T-helper 2 cell (primary cell): ENCODE measurements at places on chromosomes 16 and 17.

DNA sequence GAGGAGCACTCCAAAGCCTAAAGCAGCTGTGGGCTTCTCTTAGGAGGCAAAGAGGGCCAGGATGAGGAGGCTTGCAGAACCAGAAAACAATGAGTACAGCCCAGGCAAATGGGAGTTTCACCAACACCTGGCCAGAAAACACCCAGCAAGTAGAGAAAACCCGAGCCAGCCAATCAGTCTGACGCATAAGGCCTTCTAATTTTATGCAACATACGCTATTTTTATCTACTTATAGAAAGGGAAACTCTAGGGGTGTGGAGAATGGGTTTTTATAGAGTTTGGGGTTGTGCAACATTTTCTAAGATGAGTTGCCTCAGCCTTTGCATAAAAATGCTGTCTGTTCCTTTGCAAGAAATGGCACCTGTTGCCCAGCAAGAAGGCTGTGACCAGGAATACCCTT lies 529.0 kb upstream of the CDH5 start:
- DNase-seq, result no peak

DNA sequence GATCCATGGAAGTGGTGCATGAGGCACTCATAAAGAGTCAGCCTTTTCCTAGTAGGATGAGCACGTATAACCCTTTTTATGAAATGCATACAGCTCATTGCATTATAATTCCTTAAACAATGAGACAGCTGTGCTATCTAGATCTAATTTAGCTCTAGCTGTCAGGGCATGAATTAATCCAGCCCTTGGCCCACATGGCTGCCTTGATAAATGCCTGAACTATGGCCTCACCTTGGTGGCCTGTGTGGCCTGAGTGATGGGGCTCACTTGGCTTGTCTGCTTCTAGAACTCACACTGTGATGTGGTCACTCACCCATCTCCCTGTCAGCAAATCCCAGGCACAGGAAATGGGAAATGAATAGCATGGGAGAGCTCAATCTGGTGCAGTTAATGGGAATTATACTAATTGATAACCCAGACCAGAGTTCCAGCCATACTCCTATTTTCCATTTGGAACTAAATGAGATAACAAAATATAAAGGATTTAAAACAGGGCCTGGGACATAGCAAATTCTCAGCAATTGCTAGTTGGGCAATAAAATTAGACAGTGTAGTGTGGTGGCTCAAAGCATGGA lies 153.6 kb downstream of the HS3ST2 start:
- DNase-seq, result no peak

DNA sequence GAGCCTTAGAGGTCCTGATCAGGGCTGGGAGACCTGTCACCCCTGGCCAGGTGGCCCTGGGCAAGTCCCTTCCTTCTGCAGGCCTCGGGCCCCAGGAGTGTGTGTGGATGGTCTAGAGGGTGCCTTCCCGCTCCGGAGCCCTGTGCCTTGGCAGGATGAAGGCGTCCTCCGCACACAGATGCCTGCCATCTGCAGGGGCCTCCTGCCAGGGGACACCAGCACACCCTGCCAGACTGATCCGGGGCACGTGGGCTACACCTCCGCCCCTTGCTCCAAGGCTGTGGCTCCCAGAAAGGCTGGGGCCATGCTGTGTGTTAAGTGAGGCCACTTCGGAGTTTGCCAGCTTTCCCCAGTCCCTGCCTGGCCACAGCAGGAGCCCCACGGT lies 30.7 kb downstream of the NPTX1 start:
- DNase-seq, result no peak

DNA sequence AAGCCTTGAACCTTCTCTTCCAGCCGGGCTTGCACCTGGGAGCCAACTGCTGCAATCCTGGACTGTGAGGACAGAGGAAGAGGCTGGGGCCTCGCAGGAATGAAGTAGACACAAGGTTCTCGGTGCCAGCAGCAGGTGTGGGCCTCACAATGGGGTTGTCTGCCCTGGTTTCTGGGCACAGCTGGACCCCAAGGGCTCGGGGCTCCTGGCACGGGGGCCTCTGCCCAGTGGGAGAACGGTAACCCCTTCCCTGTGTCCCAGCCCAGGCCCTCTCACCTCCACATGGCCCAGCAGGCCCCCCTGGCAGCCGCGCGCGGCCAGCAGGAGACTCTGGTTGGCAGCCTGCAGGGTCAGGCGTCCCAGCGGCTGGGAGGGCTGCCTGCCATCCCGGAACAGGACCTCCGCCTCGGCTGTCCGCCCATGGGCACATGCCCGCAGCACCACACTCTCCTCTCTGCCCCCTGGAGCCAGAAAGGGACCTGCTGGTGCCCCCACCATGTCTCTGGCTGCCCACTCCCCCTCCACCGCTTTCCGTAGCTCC lies 46.9 kb downstream of the RMI2 start:
- DNase-seq, result no peak

- no peak for DNase-seq
These were observed 52.5 kb upstream of the WSB1 start for GRCh38 chr17:27241346-27241946.

DNA sequence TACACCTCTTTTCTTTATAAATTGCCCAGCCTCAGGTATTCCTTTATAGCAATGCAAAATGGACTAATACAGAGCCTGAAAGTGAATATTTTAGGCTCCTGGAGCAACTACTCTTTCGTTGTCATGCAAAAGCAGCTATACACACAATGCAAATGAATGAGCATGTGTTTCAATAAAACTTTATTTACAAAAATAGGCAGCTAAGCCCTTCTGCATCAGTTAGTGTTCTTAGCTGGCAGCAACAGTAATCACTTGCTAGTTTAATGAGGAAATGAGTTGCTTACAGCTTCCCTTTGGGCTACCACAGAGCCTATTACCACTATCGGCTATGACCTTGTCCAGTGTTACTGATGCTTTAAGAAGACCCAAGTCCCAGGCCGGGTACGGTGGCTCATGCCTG lies 402.9 kb downstream of the XYLT1 start:
- DNase-seq, result no peak

GRCh38 chr17:79557276-79558090 lies 53.4 kb downstream of the RBFOX3 start:
- DNase-seq, result no peak

DNA sequence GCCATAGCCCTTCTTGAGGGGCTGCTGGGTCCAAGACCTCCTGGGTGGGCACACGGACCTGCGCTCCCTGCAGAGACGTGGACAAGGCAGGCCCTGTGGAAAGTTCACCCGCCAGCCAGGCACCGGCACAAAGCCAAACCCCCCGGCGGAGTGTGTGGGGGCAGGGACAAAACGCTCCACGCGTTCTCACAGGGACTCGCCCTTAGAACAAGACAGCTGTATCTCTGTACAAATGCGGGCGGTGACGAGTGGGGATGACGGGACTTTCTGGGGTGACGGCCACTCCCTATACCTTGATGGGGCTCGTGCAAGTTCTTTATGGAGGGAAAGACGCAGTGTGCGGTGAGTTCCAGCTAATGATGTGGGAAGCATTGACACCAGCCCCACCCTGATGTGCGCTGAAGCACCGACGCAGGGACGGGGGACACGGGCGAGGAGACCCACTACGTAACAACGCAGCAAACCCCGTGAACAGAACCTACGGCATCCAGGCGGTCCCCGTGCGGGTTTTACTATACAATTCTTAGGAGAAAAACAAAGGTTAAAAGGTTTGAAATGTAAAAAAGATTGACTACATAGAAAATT lies 49.4 kb downstream of the LMF1 start:
- no peak for DNase-seq

- no peak for DNase-seq
These were observed at the start of gene CA4 for GRCh38 chr17:60149691-60150582. TSS of gene CA4 (plus strand) at chr17:60149973. CDS start at chr17:60150035, 62 bp downstream.

DNA sequence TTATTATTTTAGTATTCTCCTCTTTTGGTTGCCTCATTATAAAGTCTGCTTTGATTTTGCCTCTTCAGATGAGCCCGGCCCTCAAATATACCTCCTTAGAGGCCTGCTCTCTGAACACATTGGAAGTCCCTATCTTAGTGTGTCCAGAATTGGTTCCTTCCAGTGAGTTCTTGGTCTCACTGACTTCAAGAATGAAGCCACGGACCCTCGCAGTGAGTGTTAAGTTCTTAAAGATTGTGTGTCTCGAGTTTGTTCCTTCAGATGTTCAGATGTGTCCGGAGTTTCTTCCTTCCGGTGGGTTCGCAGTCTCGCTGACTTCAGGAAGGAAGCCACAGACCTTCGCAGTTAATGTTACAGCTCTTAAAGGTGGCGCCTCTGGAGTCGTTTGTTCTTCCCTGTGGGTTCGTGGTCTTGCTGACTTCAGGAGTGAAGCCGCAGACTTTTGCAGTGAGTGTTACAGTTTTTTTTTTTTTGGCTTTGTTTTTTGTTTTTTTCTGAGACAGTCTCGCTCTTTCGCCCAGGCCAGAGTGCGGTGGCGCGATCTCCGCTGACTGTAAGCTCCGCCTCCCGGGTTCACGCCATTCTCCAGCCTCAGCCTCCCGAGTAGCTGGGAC lies 45.8 kb upstream of the NOS2 start:
- DNase-seq, result no peak

- DNase-seq, result no peak
These were observed 389.0 kb downstream of the MAF start for GRCh38 chr16:79211586-79211985.

- DNase-seq, result no peak
These were observed 243.5 kb downstream of the STX8 start for GRCh38 chr17:9332132-9332494.

GRCh38 chr17:49753959-49754391 lies 10.0 kb downstream of the FAM117A start:
- DNase-seq, result no peak

DNA sequence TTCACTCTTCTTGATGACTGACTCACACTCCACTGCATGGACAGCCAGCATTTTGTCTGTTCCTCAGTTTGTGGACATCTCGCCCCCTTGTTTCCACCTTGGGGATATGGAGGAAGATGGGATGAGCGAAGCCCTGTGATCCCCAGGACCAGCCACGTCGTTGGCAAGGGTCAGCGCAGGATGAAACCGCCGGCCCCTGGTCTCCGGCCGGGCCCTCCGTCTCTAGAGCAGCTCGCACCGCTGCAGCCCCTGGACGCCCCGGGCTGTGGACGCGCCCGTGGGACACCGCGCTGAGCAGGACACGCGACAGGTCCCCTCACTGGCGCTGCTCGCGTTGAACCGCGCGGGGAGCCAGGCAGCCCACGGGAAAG lies 604 bp upstream of the ZC3H18 start:
- DNase-seq, result no peak

GRCh38 chr16:89863741-89864526 lies 9.5 kb upstream of the TCF25 start:
- peak; percentile 65 for DNase-seq
